ENCODE measurements at places on chromosomes 6 and 20.

DNA sequence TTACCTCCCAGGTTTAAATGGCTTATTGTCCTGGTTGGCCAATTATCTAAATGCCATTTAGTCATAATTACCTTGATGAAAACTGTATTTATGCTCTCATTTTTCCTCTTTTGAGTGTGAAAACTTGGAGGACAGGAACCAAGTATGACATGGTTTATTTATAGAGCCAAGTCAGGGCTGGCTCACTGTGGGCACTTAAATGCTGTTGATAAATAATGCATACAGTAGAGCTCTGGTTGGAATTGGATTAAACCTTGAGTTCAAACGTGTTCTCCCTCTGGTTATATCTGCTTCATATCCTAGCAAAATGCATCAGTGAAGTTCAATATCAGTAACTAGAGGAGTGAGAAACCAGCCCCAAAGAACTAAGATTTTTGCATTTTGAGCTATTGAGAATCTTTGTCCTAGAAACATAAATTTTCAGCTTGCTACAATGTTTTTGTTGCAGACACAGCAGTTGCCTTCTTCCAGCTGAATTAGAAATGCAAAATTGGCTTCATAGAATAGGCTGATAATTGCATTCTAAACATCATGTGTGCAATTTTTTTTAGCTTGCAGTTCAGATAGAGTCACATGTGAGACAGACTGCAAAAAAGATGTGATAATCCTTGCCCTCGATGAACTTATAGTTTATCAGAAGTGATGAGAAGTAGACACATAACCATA lies 255.8 kb downstream of the BTBD3 start:
- no peak for DNase-seq

GRCh38 chr20:18056174-18057100 lies 1.3 kb downstream of the OVOL2 start:
- DNase-seq: peak; percentile 4

DNA sequence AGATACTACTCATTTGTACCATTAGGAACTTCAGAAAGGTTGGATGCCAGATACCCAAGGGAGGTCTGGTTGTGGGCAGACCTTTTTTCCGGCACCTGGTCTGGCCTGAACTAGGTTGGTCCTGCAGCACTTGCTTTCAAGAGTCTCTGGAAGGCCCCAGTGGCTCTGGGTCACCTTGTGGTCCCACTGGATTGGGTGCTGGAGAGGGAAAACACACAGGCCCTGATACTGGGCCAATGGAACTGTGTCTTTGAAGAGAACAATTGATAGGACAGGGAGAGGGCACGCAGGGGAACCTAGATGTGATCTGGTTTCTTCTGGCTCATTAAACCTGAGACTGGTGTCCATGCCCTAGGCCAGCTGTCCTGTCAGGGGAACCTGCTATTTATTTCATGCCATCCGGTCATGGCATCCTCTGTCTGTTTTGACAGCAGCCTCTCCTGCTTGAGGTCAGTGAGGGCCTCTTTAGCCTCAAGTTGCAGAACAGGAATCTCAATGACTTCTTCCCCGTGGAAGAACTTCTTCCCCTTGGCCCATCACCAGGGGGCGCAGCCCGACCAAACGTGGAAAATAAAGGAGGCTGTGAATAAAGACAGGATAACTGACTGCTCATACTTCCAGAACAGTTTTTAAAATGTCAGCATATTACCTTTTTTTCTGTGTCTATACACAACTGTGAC lies 25.0 kb downstream of the TAF8 start:
- peak; percentile 77 for DNase-seq

GRCh38 chr6:90464507-90464906 lies 122.4 kb downstream of the MAP3K7 start:
- DNase-seq: no peak

DNA sequence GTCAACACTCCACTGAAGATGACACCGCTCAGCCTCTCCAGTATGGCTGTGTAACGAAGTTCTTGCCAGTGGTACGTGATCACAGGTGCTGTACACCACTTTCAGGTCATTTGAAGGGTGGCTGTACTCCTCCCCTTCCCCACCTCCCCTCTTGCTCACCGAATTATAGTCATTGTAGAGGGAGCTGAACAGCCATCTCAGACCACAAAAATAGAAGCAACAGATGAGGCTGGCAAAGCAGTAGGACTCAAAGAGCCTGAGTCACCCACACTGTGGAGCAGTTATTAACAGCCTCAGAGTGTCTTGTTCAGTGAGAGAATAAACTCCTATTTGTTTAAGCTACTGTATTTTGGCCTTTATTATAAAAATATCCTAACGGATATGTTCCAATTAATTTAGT lies 192.5 kb upstream of the MCHR2 start:
- no peak for DNase-seq

GRCh38 chr20:40232756-40233155 lies 456.3 kb downstream of the MAFB start:
- DNase-seq: no peak

DNA sequence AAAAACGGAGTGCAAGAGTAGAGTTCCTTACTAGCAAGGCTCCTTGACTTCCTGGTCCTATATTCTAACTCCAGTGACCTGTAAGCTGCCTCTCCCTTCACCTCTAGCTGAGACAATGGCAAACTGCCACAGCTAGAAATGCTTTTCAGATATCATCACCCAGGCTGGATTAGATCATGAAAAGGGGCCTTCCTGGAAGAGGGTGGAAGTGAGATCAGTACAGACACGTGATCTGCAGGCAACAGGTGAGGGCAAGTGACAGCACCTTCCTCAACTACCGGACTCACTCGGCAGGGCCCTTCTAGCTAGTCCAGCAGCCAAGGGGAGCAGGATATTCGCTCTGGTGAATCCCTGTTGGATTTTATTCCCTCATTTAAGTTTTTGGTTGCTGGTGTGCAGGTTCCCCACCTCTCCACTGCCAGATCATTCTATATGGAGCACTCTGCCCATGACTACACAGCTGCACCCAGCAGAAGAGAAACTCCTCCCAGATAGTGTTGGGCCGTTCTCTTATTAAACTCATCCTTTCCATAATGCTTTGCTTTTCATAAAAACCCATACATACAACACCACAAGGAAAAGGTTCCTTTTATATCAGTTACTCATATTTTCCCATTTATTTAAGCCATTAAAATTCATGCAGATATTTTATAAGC lies 26.4 kb upstream of the FAM83C start:
- peak; percentile 64 for DNase-seq

GRCh38 chr6:129276986-129277385 lies 394.0 kb downstream of the LAMA2 start:
- no peak for DNase-seq

All from fibroblast of villous mesenchyme (primary cell).